ENCODE measurements at places on chromosomes 11 and 22.

- DNase-seq: no peak
Measured at GRCh38 chr11:64198511-64198910, 8.0 kb upstream of the FERMT3 start.

DNA sequence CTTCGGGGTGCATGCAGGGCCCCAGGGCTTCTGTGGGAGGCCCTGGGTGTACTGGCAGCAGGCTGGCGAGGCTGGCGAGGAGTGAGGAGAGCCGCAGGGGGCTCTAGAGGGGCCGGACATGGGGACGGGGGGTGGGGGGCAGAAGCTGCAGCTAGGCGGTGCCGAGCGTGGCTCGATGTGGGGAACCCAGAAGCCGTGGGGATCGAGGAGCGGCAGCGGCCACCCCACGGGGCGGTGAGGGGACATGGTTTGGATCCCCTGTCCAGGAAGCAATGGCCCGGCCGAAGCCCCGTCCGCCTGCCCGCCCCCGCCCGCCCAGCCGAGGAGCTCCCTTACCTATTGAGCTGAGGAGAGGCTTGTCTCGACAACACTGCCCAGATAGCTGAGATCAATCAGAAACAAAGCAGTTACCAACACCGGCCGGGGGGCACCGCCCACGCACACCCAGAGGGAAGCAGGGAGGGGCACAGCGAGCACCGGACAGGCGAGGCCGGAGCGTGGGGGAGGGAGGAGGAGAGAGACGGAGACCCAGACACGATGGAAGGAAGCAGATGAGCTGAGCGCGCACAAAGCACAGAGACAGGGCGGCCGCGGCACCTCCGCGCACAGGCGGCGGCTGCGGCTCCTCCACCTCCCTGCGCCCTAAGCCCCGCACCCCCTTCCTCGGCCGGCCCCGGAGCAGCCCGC lies 38.7 kb downstream of the IGSF9B start:
- no peak for DNase-seq

DNA sequence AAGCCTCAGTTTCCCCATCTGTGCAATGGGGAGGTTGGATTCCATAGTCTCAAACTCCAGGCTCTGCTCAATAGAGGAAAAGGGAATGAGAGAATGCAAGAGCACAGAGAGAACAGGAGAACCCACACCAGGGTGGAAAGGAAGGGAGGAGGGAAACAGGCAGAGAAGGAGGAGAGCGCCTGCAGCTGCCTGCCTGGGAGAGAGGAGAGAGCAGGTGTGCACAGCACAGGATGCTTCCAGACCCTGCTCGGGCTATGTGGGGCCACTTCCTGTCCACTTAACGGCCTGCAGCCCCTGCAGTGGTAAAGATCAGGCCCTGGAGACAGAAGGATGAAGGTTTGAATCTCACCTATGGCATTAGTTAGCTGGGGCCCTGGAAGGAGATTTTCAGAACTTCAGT lies 12.3 kb downstream of the LRRC32 start:
- no peak for DNase-seq

DNA sequence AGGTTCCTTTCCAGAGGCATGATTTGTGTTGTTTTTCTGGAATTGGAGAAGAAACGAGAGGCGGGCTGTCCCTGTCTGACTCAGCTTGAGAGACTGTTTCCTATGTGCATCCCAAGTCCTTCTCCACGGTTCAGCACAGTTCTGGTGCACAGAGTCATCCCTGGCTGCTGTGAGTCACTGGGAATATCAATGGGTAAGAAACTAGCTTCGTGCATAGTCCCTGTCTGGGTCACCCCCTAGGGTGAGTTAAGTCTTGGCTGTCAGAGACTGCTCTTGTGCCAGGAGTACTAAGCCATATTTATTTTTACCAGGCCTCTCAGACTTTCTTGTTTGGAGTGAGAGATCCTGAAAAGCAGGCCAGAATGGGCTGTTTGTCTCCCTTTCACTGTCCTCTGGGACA lies 2.4 kb upstream of the LRP4 start:
- DNase-seq: no peak

DNA sequence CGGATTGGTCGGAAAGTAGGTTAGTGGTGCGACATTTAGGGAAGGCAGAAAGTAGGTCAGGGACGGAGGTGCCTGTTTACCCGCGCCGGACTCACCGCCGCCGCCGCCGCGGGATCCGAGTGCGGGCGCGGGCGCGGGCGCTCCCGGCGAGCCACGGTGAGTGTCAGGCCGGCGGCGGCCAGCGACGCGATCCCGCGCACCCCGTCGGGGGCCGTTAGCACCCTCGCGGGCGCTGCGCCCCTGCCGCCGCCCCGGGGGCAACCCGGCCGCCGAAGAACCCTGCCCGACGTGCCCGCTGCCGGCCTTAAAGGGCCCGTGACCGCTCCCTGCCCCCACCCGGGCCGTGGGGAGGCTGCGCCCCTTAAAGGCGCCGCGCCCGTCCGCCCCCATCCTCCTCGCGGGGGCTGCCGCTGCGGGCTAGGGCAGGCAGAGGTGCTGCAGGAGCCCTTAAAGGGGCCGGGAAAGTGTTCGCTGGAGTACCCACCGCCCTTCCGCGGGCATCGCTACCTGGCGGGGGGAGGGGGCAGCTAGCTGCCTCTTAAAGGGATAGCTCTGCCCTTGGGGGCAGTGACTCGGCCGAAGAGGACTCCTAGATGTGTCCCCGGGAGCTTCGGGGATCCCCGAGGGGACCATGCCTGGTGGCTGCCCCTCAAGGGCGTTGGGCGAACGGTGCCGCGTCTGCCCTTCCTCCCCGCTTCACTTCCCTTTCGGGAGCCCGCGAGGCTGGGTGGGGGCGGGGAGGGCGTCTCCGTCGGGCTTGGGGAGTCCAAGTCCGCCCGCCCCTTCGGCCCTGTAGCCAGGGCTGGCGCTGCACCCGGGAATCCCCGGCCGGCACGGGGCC lies at the start of gene BMAL1:
Gene BMAL1, plus strand, starts transcription at position 23 of the 841 bp plus-strand sequence. CDS start 76,519 bp downstream, outside the sequence.
- peak; percentile 58 for DNase-seq

GRCh38 chr22:25661073-25661472 lies 80.9 kb upstream of the MYO18B start:
- DNase-seq: no peak

DNA sequence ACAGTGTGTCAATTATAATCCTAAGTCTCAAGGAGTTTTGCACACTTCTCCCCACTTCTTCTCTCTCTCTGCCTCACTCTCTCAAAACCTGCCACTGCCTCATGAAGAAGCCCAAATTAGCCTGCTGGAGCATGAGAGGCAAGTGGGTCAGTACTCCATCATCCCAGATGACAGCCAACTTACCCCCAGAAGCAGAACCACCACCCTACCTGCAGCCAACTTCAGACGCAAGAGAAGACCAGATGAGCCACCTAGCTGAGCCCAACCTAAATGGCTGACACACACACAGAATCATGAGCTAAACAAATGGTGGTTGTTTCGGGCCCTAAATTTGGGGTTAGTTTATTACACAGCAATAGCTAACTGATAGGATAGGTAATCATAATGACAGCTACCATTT lies 61.2 kb downstream of the CD82 start:
- peak; percentile 3 for DNase-seq

- DNase-seq: no peak
Measured at GRCh38 chr11:69059985-69060384, 11.3 kb downstream of the TPCN2 start.

GRCh38 chr11:117809236-117810055 lies 12.4 kb upstream of the DSCAML1 start:
- DNase-seq: peak; percentile 67

- DNase-seq: no peak
Measured at GRCh38 chr22:42368379-42369249, 63.6 kb downstream of the NFAM1 start.

GRCh38 chr11:2409611-2410468 lies 9.3 kb downstream of the TSSC4 start:
- no peak for DNase-seq

- no peak for DNase-seq
Measured at GRCh38 chr22:17430412-17430811, 61.2 kb downstream of the CECR2 start.

DNA sequence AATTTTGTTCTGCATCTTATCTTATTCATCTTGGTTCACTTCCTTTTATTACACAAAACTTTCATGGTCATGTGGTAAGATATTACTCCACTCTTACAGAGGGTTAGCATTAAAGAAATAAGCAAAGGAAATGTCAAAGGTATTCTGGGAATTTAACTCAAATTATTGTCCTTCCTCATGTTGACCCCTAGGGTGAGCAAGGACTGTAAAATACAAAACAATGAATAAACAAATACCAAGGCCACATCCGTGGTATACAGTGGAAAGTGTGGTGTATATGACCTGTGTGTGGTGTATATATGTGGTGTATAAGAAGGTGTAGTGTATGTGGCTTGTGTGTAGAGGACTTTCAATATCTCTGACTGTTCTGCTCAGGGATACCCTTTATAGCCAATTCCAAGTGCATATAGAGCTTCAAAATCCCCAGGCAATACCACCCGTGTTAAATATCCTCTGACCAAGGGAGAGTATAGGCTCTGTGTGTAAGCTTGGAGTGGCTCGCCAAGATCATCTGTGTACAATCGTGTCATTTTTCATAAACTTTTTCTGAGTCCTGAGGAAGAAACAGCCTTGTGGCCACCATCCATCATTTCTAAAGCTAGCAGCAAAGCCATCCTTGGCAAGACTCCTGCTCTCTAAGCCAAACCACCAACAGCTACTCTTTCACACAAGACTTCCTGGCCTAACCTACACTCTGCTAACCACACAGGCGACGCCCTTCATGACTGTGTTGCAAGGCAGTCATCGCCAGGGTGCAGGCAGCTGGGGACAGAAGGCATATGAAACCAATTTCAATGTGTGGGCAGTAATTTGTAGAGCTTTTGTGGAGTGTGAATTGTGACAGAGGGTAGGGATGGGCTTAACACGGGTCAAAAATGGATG lies 548.0 kb downstream of the ETS1 start:
- DNase-seq: no peak

DNA sequence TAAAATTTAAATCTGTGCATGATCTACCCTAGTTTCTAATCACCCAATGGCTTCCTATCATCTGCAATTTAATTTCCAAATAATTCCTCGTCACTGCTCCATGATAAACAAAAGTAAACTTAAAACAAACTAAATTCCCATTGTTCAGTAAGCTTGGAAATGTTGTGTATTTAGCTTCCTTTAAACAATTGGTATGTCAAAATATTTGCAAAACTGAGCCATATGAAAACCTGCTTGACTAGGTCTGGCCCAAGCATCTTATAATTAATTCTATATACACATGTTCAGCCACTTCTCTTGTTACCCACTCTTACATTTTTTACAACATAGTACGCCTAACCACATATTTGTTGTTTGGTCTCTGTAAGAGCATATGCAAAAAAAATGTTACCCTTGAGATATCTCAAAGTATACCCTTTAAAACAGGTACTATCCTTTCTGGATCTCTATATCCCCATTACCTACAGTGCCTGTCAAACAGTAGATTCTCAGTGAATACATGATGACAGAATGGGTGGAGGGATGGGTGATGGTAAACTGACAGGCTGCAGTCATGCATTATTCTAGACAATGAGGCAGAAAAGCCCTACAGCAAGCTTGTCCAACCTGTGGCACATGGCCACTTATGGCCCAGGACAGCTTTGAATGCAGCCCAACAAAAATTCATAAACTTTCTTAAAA lies 1277.9 kb upstream of the TENM4 start:
- no peak for DNase-seq

DNA sequence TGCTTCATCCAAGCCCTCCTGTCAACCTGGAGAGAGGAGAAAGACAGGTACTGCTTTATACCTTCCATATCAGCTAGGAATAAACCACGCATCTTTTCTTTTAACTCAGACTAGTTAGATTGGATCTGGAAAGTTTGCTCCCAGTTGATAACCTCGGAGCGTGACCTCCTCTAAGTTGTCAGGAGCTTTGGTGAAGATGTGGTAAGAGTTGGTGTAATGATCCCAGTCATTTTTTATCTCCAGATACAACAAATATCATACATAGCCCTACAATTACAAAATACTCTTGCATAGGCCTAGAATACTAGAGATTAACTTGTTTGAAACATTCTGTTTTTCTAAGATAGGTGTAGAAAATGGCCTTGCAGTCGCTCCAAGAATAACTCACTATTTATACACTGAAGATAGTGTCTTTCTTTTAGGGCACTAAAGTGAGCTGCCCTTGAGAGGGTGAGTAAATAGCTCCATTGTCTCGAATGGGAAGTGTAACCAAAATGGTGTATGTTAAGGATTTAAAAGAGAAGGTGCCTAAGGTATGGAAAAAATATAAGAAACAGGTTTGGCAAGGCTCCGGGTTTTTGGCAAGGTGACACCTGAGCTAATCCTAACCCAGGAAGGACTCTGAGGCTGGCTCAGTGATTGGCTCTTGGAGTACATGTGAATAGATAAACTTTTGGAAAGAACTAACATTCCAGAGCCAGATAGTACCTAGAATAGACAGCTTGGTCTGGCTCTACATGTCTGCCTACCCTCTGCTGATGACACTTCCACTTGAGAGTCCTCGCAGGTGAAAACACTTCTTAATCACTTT lies 59.4 kb downstream of the GLYATL1 start:
- DNase-seq: no peak

- no peak for DNase-seq
Measured at GRCh38 chr11:94876222-94876621, 97.1 kb downstream of the CWC15 start.

GRCh38 chr11:73662445-73663157 lies 16.2 kb downstream of the PLEKHB1 start:
- no peak for DNase-seq

GRCh38 chr11:115585361-115586024 lies 81.3 kb upstream of the CADM1 start:
- DNase-seq: peak; percentile 72

DNA sequence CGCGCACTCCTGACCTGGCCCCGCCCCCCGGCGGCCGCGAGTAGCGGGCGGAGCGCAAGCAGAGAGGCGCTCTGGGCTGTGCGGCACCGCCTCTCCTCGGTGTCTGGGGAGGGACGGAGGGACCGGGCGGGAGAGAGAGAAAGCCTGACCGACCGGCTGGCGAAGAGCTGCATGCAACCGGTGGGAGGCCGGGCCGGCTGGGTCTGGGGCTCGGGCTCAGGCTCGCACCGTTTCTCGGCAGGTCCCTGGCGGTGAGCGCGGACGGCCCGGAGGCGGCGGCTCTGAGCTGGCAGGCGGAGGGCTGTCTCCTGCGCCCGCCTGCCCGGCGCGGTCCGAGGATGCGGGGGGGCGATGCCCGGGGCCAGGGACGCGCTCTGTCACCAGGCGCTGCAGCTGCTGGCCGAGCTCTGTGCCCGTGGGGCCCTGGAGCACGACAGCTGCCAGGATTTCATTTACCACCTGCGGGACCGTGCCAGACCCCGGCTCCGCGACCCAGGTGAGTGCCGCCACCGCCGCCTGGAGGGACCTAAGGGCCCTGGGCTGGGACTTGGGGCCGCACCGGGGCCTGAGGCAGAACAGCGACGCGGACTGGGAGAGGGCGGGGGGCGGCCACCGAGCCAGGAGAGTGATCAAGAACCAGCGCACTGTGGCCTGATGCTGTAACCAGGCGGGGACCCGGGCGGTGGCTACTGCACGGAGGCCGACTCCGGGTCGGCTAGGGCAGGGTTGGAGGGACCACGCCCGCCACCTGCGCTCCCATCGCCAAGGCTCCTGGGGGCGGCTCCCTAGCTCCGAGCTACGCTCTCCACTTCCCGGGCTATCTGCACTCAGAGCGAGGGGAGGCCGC lies at the start of gene SYT9:
Gene SYT9, plus strand, starts transcription at position 69 of the 847 bp plus-strand sequence. Its CDS starts 283 bp downstream, at position 352.
- DNase-seq: peak; percentile 50

DNA sequence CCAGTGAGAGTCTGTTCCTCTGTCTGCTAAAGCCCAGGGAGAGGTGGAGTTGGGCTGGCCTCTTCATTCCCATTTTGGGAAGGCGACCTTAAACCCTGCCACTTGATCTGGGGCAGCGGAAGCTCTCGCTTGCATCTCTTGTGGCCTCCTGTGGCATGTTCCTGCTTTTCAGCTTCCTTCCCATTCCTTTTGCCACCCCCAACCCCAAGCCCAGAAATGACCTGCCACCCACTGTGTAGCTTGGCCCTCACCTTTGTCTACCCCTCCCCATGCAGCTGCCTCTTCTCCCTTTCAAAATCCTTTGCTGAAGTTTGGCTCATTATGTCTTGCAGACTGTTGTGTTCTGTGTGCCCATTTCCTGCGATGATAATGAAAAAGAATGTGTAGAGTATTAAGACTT lies 110.2 kb downstream of the DBX1 start:
- DNase-seq: no peak

Data from GM10248 (cell line).